PC-9 (cell line): ENCODE measurements at places on chromosomes 7 and 10.

GRCh38 chr7:105044449-105045070, 30.6 kb downstream of the KMT2E start:
- H3K4me1 ChIP-seq, result peaks cover 13% of the 10 kb centered on the region
- no peak overlapping the region for H3K4me3 ChIP-seq
- peaks cover 29% of the 10 kb centered on the region for H3K36me3 ChIP-seq
- H3K27me3 ChIP-seq, result no peaks in the 10 kb centered on the region
- DNase-seq, result no peak

DNA sequence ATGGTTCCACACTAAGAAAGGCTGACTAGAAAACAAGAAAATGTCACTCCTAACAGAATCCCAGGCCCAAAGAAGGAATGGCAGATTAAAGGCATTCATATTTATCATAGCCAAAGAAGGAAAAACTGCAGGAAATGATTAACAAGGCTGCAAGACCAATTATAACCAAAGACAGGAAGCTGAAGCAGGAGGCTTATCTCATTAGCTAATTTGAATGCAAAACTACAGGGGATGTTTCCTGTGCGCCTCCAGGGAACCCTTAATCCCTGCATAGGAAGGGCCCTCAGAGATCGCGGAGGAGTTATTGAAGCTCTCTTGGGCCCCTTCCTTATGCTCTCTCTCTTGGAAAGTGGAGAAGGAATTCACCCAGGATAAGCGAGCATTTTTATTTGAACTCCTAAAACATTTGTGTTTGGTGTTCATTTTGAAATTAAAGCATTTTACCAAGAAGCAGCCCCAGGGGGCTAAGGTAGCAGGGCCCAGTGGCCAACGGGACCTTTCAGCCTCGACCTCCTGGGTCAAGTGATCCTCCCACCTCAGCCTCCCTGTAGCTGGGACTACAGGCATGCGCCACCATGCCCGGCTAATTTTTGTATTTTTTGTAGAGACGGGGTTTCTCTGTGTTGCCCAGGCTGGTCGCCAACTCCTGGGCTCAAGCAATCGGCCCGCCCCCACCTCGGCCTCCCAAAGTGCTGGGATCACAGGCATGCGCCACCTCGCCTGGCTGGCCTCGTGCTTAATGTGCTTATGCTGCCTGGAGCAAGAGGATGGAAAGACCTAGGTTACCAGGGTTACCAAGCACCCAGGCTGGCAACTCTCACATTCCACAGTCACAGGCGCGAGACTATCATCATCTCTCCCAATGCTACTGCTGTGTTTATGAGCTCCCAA, 24.1 kb upstream of the PROSER2 start:
- peaks cover 10% of the 10 kb centered on the region for H3K4me1 ChIP-seq
- H3K27me3 ChIP-seq, result no peaks in the 10 kb centered on the region
- no peaks in the 10 kb centered on the region for H3K36me3 ChIP-seq
- no peak for DNase-seq

GRCh38 chr7:937856-938484, 16.5 kb downstream of the ADAP1 start:
- DNase-seq, result peak; percentile 37
- H3K27ac ChIP-seq, result no peak overlapping the region; the same call in 1 of the 2 replicates
- H3K4me1 ChIP-seq, result peaks cover 13% of the 10 kb centered on the region
- no peak overlapping the region for H3K4me3 ChIP-seq

GRCh38 chr7:47125529-47125928, 456.4 kb downstream of the TNS3 start:
- no peak overlapping the region for H3K4me3 ChIP-seq
- no peaks in the 10 kb centered on the region for H3K36me3 ChIP-seq
- no peak for DNase-seq
- no peaks in the 10 kb centered on the region for H3K27me3 ChIP-seq
- H3K27ac ChIP-seq, result no peak overlapping the region
- H3K4me1 ChIP-seq, result no peaks in the 10 kb centered on the region

DNA sequence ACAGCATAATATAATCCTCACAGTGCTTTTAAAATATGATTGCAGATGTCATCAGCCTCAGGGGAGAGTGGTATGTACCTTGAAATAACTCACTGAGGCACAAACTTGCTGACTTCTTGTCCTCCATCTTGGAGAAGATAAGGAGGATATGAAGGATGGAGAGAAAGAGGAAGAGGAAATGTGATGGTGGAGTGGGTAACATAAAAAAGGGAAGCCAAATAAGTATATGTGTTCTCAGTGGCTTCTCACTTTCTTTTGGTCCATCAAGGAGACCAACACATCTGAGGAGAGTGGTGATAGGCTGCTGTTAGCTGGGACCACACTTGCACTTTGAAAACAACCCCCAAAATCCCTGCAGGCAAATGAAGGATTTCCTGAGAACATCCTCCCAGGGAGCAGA, 21.6 kb upstream of the ZNF37A start:
- no peaks in the 10 kb centered on the region for H3K36me3 ChIP-seq
- no peaks in the 10 kb centered on the region for H3K27me3 ChIP-seq
- DNase-seq, result no peak
- no peaks in the 10 kb centered on the region for H3K4me1 ChIP-seq
- H3K4me3 ChIP-seq, result no peak overlapping the region

GRCh38 chr10:58326967-58327381, 7.8 kb upstream of the UBE2D1 start:
- no peak overlapping the region for H3K4me3 ChIP-seq
- H3K36me3 ChIP-seq, result no peaks in the 10 kb centered on the region
- H3K4me1 ChIP-seq, result peaks cover 21% of the 10 kb centered on the region
- DNase-seq, result no peak
- no peak overlapping the region for H3K27ac ChIP-seq
- H3K27me3 ChIP-seq, result no peaks in the 10 kb centered on the region

DNA sequence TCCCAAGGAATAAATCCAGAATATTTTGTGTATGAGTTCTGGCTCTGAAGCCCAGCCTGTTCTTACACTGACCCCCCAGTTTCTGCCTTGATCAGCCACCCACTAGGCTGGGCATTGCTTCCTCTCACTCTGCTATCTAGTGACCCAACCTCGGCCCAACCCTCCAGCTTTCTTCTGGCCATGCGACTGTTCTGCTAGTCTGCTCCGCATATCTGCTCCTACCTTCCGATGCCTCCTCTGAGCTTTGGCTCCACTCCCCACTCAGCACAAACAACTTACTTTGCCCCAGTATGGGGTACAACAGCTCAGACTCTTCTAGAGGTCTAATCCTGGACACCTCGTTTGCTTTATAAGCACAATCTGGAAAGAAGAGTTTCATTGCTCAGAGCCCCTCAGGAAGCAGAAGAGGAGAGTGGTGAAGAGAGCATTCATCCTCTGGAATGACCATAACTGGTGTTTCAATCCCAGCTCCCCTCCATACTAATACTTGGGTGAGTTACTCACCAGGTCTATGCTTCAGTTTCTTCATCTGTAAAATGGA, 99.6 kb downstream of the NPSR1 start:
- no peak overlapping the region for H3K27ac ChIP-seq
- H3K27me3 ChIP-seq, result no peaks in the 10 kb centered on the region
- H3K36me3 ChIP-seq, result no peaks in the 10 kb centered on the region
- H3K4me3 ChIP-seq, result no peak overlapping the region
- H3K4me1 ChIP-seq, result peaks cover 37% of the 10 kb centered on the region
- no peak for DNase-seq

DNA sequence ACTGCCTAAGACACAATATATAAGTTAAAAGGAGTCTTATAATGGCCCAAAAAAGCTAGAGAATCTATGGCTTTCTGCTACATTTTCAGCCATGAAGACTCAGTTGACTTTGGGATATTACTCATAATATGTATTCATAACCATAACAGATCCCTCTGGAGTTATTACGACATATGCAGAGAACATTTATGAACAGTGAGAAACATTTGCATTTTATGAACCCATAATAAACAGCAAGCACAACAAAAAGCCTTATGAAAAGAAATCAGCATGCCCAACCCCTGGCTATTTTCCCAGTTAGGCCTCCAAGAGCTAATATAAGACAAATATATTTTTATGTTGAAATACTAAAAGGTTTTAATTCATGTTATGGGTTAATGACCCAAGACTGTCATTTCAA, 52.4 kb downstream of the ARMH3 start:
- H3K36me3 ChIP-seq, result no peaks in the 10 kb centered on the region
- no peak overlapping the region for H3K27ac ChIP-seq
- no peaks in the 10 kb centered on the region for H3K4me1 ChIP-seq

DNA sequence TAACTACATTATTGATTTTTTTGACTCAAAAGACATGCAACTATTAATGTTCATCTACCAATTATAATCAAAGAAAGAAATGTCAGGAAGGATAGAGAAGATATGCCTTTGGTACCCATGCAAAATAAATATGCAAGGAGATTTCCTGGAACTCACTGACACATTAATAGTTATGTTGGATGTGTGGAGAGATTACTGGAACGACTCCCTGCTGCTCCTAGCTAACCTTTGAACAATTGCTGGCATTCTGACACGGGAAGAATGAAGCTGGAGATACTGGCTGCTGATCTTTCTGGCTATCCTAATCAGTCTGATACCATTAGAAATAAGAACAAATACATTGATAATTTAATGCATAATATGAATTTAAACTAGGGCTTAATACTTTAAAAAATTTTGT, 507.9 kb upstream of the NRG3 start:
- DNase-seq, result no peak
- H3K27ac ChIP-seq, result no peak overlapping the region
- H3K36me3 ChIP-seq, result no peaks in the 10 kb centered on the region
- H3K27me3 ChIP-seq, result no peaks in the 10 kb centered on the region

DNA sequence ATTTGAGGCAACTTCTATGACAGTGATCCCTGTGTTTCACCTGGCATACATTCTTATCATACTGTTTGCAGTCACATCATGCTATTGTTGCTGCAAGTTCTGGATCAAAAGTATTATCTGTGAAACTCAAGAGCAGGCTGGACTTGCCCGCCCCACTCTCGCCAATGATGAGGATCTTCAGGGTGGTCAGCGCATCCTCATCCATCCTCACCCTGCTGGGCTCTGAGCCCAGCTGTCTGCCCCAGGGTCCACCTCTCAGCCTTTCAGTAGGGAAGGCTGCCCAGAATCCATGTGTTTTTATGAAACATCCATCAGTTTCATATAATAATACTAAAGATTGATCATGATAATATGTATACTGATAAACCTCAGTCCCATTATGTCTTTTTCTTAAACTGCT, 55.4 kb upstream of the KIF5B start:
- H3K27ac ChIP-seq, result no peak overlapping the region
- DNase-seq, result no peak
- H3K4me3 ChIP-seq, result no peak overlapping the region
- no peaks in the 10 kb centered on the region for H3K36me3 ChIP-seq
- H3K27me3 ChIP-seq, result no peaks in the 10 kb centered on the region

- H3K4me3 ChIP-seq, result peak overlapping the region; percentile 29; the same call in 1 of the 2 replicates
- H3K4me1 ChIP-seq, result peaks cover 62% of the 10 kb centered on the region
- DNase-seq, result peak; percentile 89
- no peaks in the 10 kb centered on the region for H3K27me3 ChIP-seq
- H3K27ac ChIP-seq, result peak overlapping the region; percentile 90
- H3K36me3 ChIP-seq, result peaks cover 26% of the 10 kb centered on the region
Measured at GRCh38 chr10:74047871-74048270, 50.0 kb downstream of the VCL start.

DNA sequence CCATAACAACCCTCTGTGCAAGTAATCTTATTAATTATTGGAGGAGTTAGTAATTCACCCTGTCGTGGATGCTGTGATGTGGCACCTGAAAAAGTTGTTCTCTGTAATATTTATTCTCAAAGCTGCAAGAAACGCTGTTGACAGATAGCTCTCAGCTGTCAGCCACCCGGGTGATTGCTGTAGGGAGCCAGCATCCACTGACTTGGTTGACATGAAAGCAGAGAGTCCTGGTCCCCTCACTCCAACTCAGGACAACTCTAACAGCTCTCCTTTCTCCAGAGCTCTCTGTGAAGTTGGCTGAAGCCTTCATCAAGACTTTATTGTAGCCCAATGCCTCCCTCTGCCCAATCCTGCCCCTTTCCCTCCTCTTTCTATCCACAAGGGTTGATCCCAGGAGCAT, 98.0 kb downstream of the FAM107B start:
- no peak overlapping the region for H3K27ac ChIP-seq
- no peaks in the 10 kb centered on the region for H3K27me3 ChIP-seq
- no peaks in the 10 kb centered on the region for H3K36me3 ChIP-seq
- H3K4me3 ChIP-seq, result no peak overlapping the region
- DNase-seq, result no peak

DNA sequence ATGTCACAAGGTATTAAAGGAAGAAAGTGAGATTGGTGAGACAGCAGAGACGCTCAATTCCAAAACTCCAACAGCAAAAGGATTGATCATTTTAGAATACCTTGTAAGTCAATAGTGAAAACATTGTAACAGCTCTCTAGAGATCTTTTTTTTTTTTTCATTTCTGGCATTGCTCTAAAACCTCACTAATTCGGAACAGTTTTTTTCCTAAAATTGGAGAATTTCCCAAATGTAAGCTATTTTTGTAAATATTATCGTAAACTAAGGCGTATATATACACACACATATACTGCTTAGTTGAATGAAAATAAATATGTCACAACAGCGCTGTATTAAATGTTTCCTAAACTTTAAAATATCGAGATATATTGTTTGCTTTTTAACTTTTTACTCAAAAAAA, 30.6 kb upstream of the CELF2 start:
- no peak overlapping the region for H3K27ac ChIP-seq
- DNase-seq, result no peak
- no peaks in the 10 kb centered on the region for H3K36me3 ChIP-seq
- H3K27me3 ChIP-seq, result no peaks in the 10 kb centered on the region
- no peaks in the 10 kb centered on the region for H3K4me1 ChIP-seq

DNA sequence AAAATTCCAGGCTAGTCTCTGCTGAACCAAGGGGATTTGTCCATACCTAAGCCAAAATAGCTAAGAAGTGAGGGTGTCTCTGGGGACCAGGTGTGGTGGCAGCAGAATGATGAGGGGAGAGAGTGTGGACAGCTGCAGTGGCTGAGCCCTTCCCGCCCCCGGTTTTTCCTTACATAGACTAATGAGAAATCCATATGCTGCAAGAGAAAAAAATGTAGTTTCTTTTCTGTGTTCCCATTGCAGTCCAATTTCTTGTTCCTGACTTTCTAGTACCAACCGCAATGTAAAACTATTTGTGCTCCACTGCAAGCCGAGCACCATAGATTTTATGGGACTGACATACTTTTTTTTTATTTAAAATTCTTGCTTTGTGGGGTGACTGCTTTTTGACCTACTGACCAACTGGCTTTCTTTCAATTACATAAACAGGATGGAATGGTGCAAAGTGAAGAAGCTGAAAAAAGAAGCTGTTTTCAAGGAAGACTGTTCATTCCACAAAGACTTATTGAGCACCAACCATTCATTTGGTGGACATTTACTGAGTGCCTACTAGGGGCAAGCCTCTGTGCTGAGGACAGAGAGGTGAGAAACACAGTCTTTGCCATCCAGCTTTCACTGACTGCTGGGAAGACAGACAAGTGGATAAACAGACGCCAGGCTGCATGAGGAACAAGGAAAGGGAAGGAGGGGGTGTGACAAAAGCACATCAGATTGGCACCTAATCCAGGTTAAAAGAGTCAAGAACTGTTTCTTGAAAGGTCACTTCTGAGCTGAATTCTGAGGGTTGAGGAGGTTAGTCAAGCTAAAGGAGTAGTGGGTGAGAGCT, 9.8 kb downstream of the CEP41 start:
- H3K27ac ChIP-seq, result no peak overlapping the region
- DNase-seq, result no peak

- no peaks in the 10 kb centered on the region for H3K36me3 ChIP-seq
- no peak overlapping the region for H3K4me3 ChIP-seq
- DNase-seq, result no peak
- H3K27ac ChIP-seq, result no peak overlapping the region
- H3K4me1 ChIP-seq, result no peaks in the 10 kb centered on the region
Measured at GRCh38 chr10:123683865-123684264, 17.7 kb downstream of the GPR26 start.
